ENCODE measurements at places on chromosomes 7 and 10.

DNA sequence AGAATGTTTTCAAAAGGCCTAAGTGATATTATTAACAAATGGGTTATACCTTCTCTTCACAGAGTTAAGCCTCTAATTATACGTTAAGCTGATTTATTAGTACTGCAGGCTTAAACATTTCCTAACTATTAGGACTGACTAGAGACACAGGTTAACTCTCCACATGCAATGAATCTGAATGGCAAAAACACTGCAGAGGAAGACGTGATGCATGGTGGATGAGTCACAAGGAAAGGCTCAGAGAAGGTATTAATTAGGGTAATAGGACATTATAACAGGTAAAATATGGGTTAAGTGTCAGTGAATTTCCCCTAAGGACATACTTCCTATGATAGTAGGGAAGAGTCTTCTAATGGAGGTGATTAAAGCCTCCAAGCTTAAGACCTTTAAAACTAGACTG, 24.7 kb upstream of the SEM1 start:
- no peak for DNase-seq

GRCh38 chr10:84214612-84215235, 10.6 kb downstream of the LRIT2 start:
- DNase-seq = no peak

GRCh38 chr7:16492513-16493062, 27.1 kb upstream of the SOSTDC1 start:
- no peak for DNase-seq

DNA sequence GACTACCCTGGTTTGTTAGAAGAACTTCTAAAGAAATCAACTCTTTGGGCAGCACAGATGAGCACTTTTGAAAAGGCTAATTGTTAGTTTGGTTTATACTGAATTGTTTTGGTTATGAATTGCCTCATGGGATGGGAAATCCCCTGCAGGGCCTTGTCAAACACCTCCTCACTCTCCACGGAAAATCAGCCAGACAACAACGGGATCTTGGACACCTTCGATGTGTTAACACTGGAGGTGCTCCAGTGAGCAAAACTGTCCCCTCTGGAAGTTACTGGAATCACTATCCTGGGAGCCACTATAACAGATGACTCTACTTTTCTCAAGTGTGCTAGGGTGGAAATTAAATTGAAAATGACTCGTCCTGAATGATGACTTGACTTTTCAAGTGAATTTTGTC, 38.7 kb downstream of the CDK6 start:
- no peak for DNase-seq

- DNase-seq = no peak
Measured at GRCh38 chr10:59079386-59080226, 96.8 kb upstream of the PHYHIPL start.

- no peak for DNase-seq
Measured at GRCh38 chr10:88409236-88409635, 173.9 kb downstream of the RNLS start.

- DNase-seq = no peak
Measured at GRCh38 chr10:124802313-124802675, 675 bp downstream of the ABRAXAS2 start.

DNA sequence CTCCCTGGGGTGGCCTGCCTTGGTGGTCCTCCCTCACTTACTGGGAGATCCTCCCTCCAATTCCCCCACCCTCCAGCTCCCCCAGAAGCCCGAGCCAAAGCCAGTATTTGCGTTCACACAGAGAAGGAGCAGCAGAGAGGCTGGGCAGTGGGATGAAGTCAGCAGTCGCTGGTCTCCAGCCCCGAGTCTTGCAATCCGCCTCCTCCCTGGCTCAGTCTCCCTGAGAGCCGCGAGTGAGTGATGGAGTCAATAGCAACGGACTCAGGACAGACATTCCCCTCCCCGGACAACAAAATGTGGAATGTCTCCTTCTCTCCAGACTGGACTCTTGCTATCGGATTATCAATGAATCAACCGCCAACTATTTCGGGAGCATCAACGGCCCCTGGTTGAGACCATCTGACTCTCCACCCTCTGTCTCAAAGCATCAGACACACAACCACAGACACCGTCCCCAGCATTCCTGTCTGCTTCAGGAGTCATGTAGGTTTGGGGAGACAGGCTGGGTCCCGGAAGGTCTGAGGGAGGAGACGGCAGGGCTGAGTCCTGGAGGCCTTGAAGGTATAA, 178.4 kb downstream of the SH3PXD2A start:
- no peak for DNase-seq

DNA sequence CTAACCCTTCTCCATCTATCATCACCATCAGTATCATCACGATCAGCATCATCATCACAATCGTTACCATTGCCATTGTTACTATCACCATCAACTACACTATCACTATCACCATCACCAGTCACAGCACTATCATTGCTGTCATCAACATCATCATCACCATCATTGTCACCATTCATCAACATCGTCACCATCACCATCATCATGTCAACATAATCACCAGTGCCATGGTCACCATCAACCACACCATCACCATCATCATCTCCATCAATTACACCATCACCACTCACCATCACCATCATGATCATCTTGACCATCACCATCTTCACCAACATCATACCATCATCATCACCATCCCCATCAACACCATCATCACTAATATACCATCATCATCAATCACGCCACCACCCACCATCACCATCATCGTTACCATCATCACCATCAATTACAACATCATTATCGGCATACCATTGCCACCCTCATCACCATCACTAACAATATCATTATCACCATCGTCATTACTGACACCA, 66.5 kb downstream of the TNS3 start:
- no peak for DNase-seq

GRCh38 chr7:73698410-73698809, 15.0 kb downstream of the BUD23 start:
- DNase-seq = no peak

GRCh38 chr7:50591480-50592438, 26.6 kb upstream of the DDC start:
- no peak for DNase-seq

DNA sequence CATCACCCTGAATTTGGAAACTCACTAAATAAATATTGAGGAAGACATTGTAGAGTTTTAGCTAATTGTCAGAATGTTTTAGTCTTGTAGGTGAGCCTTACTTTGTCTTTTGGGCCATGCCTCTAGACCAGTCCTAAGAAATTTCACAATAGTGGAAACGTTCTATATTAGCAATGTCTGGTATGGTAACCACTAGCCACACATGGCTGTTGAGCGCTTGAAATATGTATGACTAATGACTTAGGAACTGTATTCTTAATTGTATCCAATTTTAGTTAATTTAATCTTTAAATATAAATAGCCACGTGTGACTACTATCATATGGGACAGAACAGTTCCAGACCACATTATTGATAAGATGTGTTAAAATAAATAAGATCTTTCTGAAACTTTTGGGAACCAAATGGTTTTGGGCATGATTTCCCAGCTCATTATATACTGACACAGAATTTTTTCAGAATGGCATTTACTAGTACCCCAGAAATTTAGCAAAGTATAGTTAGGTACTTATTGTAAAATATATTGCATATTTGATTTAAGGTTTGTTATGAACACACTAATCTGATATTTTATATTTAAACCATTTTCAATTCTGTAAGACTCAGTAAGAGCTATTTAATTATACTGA, 95.0 kb downstream of the VPS50 start:
- no peak for DNase-seq

DNA sequence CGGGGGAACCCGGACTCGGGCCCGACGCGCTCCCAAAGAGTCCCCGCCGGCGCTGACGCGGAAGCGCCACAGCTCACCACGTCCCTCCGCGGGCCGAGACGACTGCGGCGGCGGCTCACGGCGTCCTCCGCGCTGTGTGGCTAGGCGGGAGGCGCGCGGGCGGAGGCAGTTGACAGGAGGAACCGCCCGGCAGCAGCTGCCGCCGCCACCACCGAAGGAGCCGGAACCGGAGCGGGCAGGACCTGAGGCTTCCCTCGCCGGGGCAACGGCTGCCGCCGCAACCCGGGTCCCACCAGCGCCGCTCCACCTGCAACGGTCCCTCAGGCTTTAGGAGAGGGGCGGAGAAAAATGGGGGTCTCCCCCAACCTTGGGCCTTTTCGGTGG, 334 bp downstream of the ZNF800 start:
- peak; percentile 58 for DNase-seq

DNA sequence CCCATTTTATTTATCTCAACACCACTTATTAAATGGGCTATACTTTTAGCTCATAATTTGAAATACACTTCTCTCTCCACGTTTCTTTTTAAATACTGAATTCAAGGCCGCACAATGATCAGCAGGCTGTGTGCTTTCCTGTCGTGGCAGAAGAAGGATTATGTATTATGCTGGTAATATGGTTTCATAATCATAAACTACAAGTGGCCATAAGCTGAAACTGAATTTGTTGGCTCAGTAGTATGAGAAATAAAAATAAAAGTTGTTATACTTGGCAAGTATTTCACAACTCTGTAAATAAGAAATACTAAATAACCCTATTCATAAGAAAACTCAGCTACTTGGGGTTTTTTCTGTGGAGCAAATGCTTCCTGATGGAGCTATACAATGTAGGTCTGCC, 313.6 kb downstream of the DOCK4 start:
- no peak for DNase-seq

DNA sequence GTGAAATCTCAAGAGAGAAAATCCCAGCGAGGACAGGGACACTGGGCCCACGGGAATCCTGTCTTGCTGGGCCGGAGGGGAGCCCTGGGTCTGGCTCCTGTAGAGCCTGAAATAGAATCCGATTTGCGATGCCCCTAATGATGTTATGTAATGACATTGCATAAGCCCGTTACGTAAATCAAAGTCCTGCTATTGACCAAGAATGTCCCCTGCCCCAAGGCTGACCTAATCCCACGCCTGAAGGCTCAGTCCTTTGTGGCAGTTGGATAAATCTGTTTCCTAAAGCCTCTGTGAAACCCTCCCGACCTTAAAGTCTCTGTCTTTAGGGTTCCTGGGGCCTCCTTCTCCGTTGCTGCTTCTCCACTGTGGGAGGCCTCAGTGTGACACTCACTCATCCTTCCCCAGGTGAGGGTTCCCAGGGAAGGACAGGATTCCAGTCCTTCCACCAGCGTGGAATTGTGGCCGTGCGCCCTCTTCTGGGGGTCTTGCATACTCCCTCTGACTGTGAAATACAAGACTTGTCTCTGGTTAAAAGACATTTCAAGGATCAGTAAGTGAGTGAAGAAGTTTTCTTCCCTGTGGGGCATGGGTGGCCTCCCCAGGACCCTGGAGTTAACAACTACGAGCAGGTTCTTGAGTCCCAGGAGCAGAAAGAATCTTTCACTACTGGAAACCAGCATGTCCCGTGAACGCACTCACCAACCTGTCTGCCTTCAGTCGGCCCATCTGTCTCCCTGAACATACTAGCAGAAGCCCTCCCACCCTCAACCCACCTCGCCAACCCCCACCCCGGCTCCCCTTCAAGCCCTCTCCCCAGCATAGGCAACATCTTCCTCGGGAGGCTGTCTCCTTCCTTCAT, 19.8 kb downstream of the ZNF467 start:
- DNase-seq = no peak

DNA sequence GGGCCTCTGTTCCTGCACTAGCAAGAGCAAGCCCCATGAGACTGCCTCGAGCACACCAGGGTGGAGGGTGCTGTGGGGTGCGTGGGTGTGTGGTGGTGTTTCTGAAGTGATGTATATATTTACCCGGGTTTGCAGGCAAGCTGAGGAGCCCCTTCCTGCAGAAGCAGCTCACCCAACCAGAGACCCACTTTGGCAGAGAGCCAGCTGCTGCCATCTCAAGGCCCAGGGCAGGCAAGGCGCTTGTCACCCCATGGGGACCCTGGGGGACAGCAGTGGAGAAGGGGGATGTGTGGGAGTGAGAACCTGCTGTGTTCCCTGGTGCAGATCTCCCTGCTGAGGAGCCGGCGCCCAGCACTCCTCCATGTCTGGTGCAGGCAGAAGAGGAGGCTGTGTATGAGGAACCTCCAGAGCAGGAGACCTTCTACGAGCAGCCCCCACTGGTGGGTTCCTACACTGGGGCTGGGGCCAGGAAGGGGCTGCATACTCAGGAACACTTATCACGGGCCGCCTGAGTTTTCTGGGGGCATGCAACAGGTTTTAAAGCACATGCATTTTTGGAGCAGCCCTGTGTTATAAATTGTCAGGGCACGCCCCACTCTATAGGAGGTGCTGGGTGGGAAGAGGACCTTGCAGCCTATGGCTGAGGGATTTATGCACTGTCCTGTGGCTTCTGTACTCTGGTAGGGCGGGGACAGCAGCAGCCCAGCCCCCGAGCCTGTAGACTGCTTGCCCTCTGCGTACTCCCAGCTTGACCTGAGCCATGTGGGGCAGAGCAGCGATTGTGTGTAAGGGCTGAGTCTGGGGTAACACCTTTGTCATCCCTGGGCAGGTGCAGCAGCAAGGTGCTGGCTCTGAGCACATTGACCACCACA, 5.9 kb downstream of the PGAM2 start:
- no peak for DNase-seq

- DNase-seq = no peak
Measured at GRCh38 chr7:134422008-134422407, 36.9 kb downstream of the AKR1B1 start.

DNA sequence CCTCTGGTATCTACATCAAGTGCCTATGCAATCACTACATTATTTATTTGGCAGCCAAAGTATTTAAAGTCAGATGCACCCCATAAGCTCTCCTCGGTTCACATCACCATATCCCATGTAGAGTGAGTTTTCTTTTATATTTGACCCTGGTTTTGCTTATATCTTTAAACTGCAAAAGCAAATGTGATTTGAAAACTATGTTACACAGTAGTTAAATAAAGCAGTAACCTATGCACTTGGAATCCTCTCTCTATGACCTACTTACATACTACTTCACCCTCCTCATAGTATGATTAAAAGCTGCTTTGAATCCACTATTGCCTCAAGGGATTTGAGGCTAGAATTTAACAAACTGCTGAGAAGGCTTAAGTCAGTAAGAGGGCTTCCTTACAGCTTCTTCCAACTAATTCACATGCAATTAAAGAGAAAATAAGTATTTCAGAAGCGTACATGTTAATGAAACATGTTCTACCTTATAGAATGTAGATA, 2.2 kb upstream of the CELF2 start:
- no peak for DNase-seq

GRCh38 chr7:127758105-127758504, 106.1 kb downstream of the SND1 start:
- DNase-seq = no peak

- peak; percentile 3 for DNase-seq
Measured at GRCh38 chr10:95864906-95865813, 42.6 kb upstream of the CC2D2B start.

Data from activated CD4-positive, alpha-beta T cell treated with anti-CD3 and anti-CD28 coated beads, Interleukin-2, amount 50 U/mL, for 4 hours (primary cell).